ENCODE measurements at places on chromosomes 12 and 14.

- no peak for DNase-seq
Observed at GRCh38 chr12:16096273-16096849, 181.1 kb downstream of the SLC15A5 start.

GRCh38 chr12:12874029-12874428 lies 17.3 kb upstream of the GPRC5A start:
- no peak for DNase-seq

GRCh38 chr12:43676183-43676813 lies 82.3 kb downstream of the PUS7L start:
- peak; percentile 16 for DNase-seq

DNA sequence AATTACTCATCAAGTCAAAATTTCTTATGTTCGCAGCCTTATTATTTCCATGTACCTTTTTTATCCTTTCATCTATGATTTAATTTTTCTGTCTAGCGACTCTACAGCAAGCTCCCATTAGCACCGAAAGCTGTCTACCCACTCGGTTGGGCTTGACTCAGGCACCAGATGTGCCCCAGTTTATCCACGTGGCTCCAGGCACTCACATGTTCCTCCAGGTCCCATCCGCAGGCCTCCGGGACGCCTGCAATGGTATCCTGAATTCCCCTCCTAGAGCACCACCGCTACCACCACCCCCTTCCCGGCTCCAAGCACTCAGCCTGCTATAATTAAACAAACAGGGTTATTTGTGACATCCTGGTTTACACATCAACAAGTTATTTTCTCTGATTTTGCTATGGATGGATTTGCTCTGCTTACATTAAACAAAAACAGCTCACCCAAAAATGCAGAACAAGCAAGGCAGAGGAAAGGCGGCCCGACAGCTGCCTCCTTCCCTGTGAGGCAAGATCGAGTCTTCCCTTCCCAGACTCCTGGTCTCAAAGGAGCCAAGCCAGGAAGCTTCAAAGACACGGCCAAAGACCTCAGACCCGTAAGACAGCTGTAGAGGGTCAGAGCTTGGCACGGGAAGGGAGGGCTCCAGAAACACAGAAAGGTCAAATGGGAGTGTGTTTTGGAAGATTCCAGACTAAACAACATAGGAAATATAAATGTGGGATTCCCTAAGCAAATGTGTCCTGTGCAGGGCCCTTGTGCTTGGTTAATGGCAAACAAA lies 253.8 kb downstream of the TTC8 start:
- DNase-seq, result no peak

GRCh38 chr14:86541972-86542371 lies 1012.0 kb downstream of the FLRT2 start:
- DNase-seq, result no peak

DNA sequence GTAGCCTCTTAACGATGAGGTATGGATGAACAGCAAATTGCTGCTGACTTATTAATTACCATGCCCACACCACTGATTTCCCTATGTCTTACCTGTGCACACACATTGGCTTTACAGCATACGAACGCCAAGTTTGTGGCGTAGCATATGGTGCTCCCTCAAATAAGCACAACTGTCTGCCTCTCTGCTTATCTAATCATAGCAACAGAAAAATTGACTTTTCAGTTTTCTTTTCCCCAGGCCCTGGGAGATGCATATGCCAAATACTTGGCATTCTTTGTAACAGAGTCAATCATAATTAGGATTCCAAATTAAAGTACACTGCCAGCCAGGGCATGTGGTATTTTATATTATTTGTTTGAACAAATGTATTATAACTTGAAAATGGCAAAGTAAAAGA lies 625.5 kb downstream of the DIO2 start:
- no peak for DNase-seq

DNA sequence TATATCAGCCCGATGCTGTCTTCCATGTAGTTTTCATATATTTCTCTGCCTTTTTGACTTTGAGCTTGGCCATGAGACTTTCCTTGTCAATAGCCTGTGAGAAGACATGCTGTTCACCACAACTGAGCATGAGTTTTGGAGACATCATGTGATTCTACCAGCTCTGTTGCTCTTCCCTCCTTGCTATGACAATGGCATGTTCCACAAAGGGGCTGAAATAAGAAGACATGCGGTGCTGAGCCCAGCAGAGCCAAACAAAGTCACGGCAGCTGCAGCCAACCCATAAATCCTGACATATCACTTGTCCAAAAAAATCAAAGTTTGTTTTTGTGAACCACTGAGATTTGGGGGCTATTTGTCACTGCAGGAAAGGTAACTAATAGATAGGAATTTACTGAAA lies 343.4 kb upstream of the KITLG start:
- no peak for DNase-seq

- DNase-seq, result no peak
Observed at GRCh38 chr12:102317155-102317554, 119.5 kb upstream of the PMCH start.

GRCh38 chr12:49933796-49934195 lies 16.7 kb upstream of the AQP2 start:
- no peak for DNase-seq

DNA sequence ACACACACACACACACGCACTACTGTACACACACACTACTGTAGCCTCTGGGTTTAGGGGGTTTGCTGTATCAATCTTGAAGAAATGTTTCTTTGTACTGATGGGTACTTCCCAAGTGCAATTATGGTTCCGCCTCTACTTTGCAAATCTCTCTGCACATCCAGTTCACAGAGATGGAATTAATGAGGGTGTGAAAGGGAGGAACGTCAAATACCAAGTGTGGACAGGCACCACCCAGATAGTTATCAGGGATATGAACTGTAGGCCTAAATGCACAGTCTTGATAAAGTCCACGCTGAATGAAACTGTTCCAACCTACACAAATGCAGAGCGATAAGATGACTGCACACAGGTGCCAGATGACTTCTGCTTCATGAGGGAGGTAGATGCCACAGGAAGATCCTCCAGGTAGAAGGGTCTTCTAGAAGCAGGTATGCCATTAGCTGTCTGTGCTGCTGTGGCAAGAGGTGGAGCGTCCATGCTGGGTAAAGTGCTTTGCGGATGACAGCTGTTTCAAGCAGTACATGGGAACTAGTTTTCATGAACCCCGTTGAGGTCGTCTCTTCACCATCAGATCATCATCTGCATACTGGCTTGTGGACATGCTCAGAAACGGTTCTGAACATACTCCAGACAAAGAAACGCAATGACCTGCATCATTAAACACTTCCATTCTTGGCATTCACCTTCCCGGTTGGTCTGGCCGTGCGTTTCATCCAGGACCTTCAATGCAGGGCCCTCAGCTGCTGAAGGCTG lies 314.3 kb upstream of the RTL1 start:
- no peak for DNase-seq

GRCh38 chr12:104477510-104478390 lies 21.0 kb downstream of the CHST11 start:
- DNase-seq, result no peak

GRCh38 chr12:119649202-119649808 lies 18.6 kb upstream of the PRKAB1 start:
- no peak for DNase-seq

DNA sequence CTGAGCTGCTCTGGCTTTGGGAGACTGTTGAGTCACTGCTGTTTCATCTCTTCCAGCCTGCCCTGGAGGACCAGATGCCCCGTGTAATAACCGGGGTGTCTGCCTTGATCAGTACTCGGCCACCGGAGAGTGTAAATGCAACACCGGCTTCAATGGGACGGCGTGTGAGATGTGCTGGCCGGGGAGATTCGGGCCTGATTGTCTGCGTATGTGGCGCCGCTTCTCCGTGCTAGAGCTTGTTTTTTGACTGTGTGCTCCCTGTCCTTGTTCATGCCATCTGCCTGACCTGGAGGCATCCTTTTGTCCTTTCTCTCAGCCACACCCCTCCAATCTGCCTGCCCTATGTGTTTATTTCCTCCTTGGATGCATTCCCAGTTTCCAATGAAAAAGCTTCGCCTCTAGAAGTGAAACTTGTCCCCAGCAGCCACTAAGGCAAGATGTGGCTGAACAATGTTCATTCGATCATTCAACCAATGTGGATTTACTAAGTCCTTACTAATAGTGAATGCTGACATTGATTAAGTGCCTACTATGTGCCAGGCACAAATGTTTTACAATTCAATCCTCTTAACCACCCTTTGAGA lies 98.6 kb downstream of the NT5DC3 start:
- no peak for DNase-seq

All from CD4-positive, alpha-beta T cell treated with Interleukin-15 for 1 hour (primary cell).